ENCODE measurements at places on chromosomes 7 and 10.
A peak's percentile ranks its signal among the peaks of the same experiment; 100 is the strongest.

DNA sequence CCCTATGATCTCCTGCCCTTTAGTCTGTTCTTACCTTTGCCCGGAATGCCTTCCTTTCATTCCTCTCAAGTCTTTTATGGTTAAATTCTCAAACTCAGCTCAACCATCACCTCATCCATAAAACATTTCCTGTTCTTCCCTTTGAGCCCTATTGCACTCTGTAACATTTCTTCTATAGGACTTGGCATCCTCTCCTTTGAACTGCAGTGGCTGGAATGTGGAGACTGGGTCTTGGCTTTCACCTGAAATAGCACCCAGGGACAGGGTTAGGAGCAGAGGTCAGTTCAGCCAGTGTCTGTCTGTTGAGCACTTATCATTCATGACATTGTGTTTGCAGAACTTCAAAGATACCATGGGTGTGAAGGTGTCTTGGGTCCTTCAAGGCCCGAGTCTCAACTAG, 7.2 kb downstream of the NFE2L3 start:
- peak; percentile 32 for DNase-seq

- DNase-seq, result no peak
Observed at GRCh38 chr7:141511316-141511675, 39.9 kb upstream of the AGK start.

DNA sequence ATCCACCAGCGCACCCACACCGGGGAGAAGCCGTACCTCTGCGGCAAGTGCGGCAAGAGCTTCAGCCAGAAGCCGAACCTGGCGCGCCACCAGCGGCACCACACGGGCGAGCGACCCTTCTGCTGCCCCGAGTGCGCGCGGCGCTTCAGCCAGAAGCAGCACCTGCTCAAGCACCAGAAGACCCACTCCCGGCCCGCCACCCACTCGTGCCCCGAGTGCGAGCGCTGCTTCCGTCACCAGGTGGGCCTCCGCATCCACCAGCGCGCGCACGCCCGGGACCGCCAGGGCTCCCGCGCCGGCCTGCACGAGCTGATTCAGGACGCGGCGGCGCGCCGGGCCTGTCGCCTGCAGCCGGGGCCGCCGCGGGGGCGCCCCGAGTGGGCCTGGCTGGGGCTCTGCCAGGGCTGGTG, 17.7 kb downstream of the ZNF775 start:
- DNase-seq, result no peak

DNA sequence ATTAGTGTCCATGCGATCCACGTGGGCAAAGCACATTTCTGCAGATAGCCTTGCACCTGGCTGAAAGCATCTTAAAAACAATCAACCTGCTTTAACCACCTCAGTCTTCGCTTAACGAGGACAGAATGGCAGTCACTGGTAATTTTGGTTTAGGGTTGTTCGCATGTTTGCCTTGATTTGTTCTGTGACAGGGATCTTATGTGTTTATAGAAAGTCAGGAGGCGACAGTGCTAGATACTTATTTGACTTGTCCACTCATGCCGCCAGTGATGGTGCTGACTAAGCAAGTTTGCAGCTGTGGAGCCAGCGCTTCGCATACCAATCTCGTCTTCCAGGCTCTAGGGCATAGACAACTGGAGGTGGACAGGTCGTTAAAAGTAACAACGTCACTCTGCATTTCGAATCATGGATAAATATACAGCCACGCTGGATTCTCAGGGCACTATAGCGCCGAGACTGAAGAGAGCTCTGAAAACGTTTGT, 1.2 kb upstream of the TMEM243 start:
- DNase-seq, result no peak

DNA sequence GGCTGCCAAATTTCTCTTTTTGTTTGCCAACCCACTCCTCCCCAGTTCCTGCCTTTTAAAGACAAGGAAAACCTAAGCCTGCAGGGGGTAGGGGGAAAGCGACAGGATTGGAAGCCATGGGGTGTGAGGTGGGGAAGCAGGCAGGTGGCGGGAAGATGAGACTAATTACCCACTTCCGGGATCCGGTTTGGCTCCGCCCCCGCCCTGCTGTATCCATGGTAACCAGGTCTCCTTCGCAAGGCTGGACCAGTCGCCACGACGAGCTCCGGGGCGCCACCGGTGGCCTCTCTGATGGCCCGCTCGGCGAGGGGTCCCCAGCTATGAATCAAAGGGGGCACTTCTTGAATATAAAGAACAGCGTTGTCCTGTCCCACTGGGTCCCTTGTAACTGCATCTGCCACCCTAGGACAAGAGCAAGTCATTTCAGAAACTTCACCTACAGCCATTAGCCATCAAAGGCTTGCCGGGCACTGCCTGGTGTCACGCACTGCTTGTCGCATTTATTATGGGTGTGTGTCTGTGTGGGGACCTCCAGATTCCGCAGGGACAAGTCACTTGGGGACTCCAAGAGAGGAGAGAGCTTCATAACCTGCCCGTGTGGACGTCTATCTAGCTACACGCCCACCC, 55.4 kb upstream of the LMTK2 start:
- no peak for DNase-seq

DNA sequence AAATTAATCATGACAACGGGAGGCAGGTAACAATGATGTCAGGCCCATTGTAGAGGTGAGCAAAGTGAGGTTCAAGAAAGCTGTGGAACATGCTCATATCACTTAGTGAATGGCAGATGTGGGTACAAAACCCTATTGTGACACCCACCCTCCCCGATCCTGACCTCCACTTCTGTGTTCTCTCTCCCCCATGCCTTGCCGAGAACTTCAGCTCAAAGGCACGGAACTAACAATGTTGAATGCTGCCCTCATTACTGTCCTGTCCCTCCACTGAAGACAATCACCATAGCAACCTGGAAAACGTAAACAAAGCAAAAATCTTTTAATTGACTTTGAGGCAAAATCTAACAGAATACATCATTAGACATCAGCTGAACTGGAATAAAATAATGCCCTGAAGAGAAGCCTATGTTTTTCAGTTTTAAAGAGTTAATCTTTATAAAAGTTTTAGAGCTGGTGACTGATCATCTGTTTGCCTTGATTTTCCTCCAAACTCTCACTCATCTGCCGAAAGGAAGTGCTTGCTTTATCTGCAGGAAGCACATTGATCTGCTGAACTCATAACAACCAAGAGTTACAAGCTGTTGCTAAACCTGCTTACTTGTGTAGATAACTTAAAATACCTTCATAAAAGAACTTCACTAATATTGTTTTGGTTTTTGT, 133.6 kb downstream of the CUBN start:
- DNase-seq, result no peak

DNA sequence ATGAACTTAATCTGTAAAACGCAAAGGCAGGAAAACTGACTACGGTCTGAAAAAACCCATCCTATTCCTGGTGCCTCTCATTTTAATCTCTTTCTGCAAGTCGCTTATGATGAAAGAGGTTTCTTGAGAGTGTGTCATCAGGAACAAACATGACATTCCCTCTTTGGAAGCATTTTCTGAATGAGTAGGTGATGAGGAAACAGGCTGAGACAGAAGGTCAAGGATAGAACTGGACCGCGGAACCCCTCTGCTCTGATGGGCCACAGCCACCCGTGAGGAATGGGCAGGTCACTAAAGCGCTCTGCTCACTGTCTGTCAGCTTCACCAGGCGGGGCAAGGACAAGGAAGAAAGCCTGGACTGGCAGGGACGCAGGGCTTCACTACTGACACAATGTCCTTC, 28.6 kb downstream of the BEND7 start:
- no peak for DNase-seq

DNA sequence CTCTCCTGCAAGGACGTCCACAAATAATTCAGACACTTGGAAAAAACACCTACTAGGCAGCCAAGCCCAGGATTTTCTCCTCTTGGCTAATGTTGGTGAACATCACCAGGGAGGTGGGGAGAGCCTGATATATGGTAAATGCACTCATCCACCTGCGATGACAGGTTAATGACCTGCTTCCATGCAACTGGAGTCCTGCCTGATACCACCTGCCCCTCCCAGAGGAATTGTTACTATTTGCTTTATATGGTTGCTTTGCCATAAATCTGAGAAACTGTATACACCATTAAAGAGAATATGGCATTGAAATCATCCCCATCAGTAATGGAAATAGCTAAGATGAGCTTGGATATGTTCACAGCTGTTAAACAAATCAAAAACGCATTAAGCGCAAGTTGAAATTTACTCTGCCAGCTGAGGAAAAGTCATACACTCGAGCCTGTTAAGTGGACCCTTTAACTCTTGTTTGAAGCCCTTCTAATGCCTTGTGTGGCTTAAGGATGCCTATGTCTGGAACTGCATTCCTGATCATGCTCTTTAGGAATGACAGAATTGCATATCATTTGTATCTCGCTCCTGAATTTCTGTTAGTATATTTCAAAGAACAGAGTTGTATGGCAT, 208.3 kb downstream of the PRPF18 start:
- no peak for DNase-seq

- no peak for DNase-seq
Observed at GRCh38 chr7:120684463-120684862, 173.5 kb downstream of the TSPAN12 start.

DNA sequence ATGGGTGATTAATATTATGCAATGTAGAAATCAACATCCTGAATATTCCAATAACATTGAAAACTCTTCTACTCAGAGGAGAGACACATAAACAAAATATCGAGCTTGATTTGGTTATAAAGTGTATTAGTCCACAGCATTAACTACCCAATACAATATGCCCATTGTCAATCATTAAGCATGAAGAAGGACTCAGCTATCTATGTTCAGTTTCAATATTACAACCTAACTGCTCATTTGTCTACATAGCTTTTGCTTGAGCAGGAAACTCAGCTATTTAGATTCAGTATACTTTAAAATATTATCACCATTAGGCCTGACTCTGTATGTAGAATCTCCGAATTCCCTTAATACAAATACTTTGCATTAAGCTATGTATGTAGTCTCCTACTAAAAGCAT, 262.6 kb downstream of the SEMA3A start:
- no peak for DNase-seq

DNA sequence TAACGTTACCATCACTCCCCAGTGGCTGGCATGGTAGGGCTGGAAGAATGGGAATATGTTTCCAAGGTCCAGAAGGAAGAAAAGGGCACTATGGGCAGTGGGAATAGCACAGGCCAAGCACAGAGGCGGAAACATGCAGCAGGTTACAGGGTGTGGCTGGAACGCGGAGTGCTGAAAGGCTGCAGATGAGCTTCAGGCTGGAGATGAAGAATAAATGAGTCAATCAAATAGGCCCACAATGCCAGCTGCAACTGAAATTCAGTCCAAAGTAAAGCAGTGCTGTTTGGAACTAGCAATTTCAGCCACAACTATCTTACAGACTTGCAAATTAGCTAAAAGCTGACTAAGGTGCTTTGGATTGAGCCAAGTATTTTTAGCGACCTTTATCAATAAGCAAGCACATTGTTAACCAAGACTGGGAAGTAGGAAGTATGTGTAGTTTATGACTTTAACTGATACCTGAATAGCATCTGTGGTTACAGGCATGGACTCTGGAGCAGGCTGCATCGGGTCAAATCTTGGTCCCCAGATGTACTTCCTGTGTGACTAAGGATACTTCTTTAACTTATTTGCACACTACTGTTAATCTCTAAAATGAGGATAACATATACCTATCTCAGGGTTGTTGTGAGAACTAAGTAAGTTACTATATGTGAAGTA, 77.5 kb upstream of the CTTNBP2 start:
- no peak for DNase-seq

- no peak for DNase-seq
Observed at GRCh38 chr10:42836096-42836495, 53.5 kb downstream of the BMS1 start.

GRCh38 chr7:128201690-128202085, 39.4 kb upstream of the LEP start:
- DNase-seq, result no peak

- DNase-seq, result no peak
Observed at GRCh38 chr7:3246651-3247050, 54.4 kb upstream of the SDK1 start.

DNA sequence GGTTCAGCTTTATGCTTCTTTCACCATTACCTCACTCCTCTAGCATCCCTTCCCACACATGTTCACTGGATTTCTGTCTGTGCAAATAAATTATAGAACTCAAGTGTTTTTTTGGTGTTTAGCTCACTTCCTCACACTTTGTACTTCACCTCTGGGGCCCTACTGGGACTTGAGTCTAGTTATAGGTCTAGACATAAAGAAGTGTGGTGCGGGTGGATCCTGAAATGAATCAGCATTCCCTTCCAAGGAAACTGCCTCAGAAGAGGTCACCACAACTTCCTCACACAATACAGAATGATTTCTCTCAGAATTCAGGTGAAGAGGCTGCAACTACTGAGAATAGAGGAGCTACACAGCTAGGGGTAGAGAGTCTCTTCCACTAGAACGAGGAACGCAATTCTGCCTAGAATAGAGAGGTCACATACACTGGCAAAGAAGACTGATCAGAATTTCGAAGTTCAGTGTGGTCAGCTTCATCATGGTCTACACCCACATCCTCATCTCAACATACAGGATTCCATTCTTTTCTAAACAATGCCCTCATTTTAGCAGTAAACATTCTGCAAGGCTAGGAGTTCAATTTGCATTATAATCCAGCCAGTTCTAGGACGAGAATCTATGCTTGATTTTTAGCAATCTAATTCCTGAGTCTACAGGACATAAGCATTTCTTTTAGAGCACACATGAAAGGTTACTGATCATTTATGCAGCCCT, 938.7 kb upstream of the PHF14 start:
- DNase-seq, result no peak

GRCh38 chr7:8305104-8305503, 43.1 kb upstream of the ICA1 start:
- no peak for DNase-seq

DNA sequence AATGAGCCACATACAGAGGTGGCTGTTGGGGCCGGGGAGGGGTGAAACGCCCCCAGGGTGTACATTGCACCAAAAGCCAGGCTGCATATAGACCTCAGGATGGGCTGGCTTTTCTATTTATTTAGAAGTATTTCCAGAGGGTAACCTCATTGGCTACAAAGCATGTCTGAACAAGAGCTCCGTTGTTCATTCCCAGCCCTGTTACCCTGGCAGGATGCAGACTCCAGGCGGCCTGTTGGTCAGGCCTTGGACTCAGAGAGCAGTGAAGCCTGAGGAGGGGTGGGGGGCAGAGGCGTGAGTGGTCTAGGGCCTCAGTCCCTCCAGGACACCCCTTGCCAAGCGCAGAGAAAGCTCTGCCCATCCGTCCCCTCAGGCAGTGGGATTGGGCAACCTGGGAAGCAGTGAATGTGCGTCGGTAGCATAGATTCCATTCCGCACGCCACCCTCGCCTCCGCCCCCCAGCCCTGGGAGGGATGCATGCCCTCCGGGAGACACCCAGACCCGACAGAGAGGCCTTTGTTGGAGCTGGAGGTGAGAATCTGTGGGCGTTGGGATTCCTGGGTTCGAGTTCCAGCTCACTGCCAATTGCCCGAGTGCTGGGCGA, 41.9 kb downstream of the TCF7L2 start:
- no peak for DNase-seq

DNA sequence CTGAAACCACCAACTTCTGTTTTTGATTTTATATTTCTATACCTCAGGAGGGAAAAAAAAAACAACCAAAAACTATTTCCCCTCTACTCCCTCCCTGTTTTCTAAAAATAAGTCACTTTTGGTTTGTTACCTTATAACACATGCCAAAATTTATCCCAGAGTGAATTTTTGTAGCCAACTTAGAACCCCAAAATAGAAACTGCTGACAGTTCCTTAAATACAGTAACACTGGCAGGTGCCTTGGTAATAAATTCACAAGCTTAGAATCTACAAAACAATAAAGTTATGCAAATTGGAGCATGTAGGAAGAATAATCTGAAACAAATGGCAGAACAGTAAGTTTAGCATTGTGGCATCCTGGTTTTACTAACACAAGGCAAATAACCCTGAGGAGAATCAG, 165.0 kb upstream of the HDAC9 start:
- no peak for DNase-seq

Data from H54 (cell line).